ENCODE measurements at places on chromosomes 3 and 15.

DNA sequence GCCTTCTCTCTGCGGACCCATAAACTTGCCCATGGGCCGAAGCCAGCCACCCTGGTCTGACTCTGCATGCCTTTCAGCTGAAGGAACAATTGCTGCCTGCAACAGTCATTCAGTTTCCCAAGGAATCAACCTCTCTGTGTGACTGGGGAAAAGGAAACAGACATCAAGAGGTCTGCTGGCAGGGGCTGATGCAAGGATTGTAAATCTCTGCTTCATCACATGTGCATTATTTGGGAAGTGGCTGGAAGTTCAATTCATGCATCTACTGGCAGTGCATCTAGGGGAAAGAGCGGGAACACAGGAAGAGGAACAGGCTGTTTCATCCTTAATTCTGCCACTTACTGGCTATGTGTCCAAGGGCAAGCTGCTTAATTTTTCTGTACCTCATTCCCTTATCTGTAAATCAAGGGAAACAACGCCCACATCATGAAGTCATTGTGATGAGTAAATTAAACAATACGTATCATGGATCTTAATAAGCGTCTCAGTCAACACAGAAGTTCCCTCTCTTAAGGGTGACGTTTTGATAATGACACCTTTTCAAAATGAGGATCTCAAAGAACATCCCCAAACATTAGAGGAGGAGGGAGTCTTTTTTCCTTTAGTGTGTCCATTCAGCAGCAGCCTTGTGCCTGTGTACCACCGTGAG is 17.4 kb upstream of the ADPGK start:
- no peak for DNase-seq

DNA sequence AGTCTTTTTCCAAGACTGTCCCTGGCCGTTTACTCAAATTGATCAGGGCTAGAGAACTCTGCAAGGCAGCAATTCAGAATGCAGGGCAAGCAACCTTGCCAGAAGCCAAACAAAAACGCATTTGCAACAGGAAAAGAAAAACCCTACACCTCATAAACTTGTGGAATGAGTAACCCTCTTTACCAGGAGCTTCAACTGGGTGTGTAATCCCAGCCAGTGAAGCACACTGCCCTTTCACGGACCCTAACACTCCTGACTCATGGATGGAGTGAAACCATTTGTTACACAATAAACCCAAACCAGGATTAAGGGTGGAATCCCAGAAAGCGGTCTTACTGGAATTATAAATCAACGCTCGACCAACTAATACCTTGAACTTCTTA is 14.8 kb upstream of the LDHAL6B start:
- no peak for DNase-seq

DNA sequence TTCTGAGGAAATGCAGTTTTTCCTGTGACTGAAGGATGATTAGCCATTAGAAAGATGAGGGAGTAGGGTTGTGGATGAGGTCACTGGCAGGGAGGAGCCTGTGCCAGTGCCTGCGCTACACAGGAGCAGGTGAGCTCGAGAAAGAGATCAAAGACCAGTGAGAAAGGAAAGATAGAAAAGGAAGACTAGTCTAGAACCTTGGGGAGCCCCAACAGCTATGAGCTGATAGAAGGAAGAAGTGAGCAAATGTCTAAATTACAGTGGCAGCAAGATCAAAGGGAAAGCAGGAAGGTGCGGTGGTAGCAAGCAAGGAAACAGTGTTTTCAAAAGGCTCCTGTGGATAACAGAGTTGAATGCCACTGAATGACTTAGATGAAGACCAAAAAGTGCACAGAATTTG is 39.6 kb downstream of the LNP1 start:
- DNase-seq: no peak

GRCh38 chr3:189952272-189952671 is 168.4 kb downstream of the P3H2 start:
- DNase-seq: no peak

DNA sequence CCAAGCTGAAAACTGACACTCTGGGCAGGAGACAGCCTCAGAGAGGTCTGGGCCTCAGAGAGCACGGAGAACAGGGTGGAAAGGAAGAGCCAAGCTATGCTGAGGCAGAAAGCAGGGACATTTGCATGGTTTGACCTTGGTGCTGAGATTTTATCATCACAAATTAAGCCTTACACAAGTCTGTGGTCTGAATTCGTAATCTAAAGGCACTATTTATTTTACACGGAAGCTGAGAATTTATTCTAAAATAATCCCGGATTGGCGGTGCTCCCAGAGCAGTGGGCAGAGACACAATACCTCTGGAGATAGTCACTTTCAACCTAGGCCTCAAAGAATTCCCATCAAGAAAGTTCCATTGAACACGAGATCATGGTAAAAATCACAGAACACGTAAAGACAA is 47.5 kb downstream of the CFAP92 start:
- DNase-seq: no peak

DNA sequence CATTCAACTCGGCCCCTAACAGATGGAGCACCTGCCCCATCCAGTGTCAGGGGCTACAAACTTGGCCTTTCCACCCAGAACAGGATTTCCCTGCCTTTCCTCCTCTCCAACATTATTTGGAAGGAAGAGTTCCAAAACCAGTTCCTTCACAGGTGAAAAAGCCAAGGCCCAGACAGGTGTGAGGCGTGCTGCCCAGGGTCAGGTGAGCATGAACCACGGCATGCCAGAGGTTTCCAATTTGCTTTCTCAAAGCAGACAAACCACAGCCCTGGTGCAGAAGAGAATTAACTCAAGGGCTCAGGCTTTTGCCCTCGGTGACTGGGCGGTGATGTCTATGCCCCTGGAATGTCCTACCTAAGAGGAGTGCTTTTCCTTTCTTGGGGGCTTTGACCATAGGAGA is 43.2 kb downstream of the LDHAL6B start:
- no peak for DNase-seq

All from SHP77 (cell line).